ENCODE measurements at places on chromosomes 11 and 22. TPM values are rescaled to one million over a fixed set of nuclear protein-coding genes. Genes with fewer than 3 reads are reported as not detected.

Gene KCTD14
- total RNA-seq = 0.81 TPM

Gene OR8D4
- not detected for total RNA-seq

Gene KMT5B
- 36.7 TPM for total RNA-seq

Gene ARHGEF17
- 60.3 TPM for total RNA-seq

Gene KDELR3
- 19.7 TPM for total RNA-seq

Gene OR5AR1
- not detected for total RNA-seq

Gene OR5P2
- not detected for total RNA-seq

Gene FADS3
- total RNA-seq = 42.9 TPM

Gene SLCO2B1
- total RNA-seq = not detected

Gene DEUP1
- total RNA-seq = 0.27 TPM

Gene SYCE3
- total RNA-seq = not detected

DNA sequence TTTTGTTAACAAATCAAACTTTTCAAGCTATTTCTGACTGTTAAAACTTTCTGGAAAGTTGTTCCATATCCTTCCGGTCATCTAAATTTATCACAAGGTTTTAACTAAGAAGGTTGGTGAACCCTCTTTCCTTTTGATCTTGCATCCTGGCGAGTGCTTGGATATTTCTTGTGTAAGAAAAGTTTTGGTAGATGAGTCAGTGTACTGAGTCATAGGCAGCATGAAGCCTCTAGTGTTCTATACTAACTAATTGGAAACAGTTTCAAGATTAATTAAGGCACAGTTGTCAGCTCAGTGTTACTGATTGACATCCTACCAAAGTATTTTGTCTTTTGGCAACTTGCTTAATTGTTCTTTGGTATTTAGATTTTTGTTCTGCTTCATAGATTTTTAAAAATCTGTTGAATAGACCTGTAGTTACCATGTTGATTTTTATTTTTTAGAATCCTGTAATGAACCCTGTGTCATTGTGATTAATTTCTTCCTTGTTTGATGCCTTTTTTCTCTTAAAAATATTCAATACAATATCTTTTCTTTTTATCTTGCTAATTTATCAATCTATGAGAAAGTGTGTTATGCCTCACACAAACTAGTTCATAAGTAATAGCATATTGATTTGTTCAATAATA lies 38.0 kb downstream of the METTL15 start:
- no peak overlapping the region for H3K27ac ChIP-seq
- no peaks in the 10 kb centered on the region for H3K27me3 ChIP-seq
- no peaks in the 10 kb centered on the region for H3K4me1 ChIP-seq

DNA sequence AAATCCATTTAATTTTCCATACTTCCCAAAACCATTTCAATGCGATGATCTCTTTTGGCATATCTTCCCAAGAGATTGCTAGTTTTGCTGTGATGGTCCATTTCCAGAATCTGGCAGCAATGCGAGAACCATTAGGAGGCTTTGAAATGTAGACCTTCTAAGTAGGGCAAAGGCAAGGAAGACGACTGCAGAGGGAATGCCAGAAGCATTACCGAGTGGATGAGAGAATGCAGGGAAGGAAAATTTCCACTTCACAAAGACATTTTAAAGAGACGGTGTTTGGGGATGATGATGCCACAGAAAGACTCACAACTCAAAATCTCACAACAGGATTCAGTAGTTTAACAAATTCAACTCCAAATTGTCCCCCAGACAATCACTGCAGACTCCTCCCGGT lies 471 bp upstream of the CEP126 start:
- H3K27me3 ChIP-seq = no peaks in the 10 kb centered on the region
- DNase-seq = peak; percentile 2
- no peaks in the 10 kb centered on the region for H3K36me3 ChIP-seq
- H3K27ac ChIP-seq = no peak overlapping the region
- H3K4me3 ChIP-seq = peak overlapping the region; percentile 54
- peaks cover 3% of the 10 kb centered on the region for H3K4me1 ChIP-seq

DNA sequence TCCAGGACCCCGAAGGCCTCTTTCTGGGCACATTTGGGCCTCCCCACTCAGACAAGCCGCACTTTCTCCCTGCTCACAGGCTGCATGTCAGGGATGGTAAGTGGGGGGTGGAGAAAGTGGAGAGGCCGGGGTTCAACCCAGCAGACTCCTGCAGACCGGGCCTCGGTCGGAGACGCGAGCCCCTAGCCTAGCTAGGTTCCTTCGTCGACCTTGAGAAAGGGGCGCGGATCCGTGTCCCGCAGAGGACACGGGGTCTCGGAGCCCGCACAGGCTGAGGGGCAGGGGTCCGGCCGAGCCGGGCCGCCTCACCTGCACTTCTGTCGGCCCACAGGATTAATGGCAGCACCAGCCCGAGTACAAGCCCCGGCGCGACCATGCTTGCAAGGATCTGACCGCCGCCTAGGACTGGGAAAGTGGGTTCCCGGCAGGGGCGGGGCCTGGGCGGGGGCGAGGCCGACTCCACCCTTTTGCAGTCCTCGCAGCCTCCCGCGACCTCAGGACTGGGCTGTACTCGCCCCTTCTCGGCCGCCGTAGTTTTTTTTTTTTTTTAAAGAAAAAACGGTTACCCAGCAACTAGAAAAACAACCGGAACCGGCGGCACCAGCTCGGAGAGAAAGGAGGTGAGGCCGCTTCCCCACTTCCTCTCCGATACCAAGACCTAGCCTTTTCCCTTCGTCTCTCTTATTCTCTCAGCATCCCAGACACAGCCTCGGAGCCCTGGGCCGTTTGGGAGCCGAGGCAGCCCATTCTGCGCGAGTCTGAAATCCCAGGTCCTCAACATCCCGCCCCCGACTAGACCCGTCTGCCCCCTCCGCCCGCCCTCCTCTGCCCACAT lies at the start of the genes SIAE and SPA17:
Gene SIAE (minus strand): TSS at position 407 of the 835 bp plus-strand sequence. CDS start 31 bp downstream, at position 376.
Gene SPA17 (plus strand): TSS at position 572 of the 835 bp plus-strand sequence. CDS start 1,361 bp downstream, outside the sequence.
- H3K4me3 ChIP-seq = peak within 1 kb of the TSS; percentile 70
- peaks cover 4% of the 10 kb centered on the region for H3K4me1 ChIP-seq
- peaks cover 33% of the 10 kb centered on the region for H3K27me3 ChIP-seq
- no peak within 1 kb of the TSS for H3K27ac ChIP-seq
- DNase-seq = peak; percentile 94

DNA sequence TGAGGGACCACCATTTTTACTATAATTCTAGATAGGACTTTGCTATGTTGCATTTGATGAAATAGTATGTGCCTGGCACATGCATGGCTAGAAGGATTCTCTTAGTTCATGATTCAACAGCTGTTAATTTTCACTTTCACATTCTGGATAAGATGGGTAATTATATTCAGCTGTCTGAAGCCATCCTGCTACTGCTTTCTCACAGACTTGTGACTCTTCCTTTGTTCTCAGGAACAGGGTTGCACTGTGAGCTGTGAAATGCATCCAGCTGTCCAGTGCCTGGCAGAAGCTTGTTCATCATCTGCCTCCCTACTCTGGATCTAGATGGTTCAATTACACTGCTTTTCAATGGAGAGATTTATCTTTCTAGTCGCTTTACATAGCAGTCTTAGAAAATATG lies 610.1 kb upstream of the ANO5 start:
- H3K36me3 ChIP-seq = no peaks in the 10 kb centered on the region
- H3K27ac ChIP-seq = no peak overlapping the region
- H3K27me3 ChIP-seq = no peaks in the 10 kb centered on the region

GRCh38 chr11:35302398-35302797 lies 117.0 kb downstream of the SLC1A2 start:
- H3K27ac ChIP-seq = no peak overlapping the region
- H3K36me3 ChIP-seq = no peaks in the 10 kb centered on the region
- no peaks in the 10 kb centered on the region for H3K4me1 ChIP-seq
- no peak for DNase-seq
- H3K4me3 ChIP-seq = no peak overlapping the region

DNA sequence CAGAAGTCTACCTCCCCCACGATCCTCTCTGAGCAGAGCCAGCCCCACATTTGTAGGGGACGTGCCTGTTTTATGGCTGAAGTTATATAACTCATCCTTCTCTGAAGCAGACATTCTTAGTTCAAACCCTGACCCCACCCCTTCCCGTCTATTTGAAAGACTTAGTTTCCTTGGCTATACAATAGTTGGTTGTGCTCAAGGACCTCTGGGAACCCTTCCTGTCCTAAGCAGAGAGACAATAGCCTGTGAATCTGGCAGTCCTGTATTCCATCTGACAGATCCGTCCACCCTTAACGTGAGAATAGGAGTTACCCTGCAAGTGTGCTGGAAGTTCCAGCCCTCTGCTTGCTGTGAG lies 75.2 kb downstream of the MN1 start:
- H3K27me3 ChIP-seq = no peaks in the 10 kb centered on the region

- H3K27ac ChIP-seq = peak overlapping the region; percentile 32
- no peak overlapping the region for H3K4me3 ChIP-seq
- no peaks in the 10 kb centered on the region for H3K36me3 ChIP-seq
- no peaks in the 10 kb centered on the region for H3K27me3 ChIP-seq
Measured at GRCh38 chr11:117089685-117090084, 8.5 kb downstream of the SIK3 start.

- H3K4me1 ChIP-seq = peaks cover 21% of the 10 kb centered on the region
- H3K36me3 ChIP-seq = no peaks in the 10 kb centered on the region
- peak; percentile 47 for DNase-seq
- no peaks in the 10 kb centered on the region for H3K27me3 ChIP-seq
Measured at GRCh38 chr11:67270256-67271204, 4.3 kb downstream of the GRK2 start.

- H3K27me3 ChIP-seq = no peaks in the 10 kb centered on the region
- H3K27ac ChIP-seq = no peak overlapping the region
- no peak for DNase-seq
- H3K4me1 ChIP-seq = peaks cover 18% of the 10 kb centered on the region
Measured at GRCh38 chr22:42931421-42932196, 74.5 kb upstream of the ARFGAP3 start.

DNA sequence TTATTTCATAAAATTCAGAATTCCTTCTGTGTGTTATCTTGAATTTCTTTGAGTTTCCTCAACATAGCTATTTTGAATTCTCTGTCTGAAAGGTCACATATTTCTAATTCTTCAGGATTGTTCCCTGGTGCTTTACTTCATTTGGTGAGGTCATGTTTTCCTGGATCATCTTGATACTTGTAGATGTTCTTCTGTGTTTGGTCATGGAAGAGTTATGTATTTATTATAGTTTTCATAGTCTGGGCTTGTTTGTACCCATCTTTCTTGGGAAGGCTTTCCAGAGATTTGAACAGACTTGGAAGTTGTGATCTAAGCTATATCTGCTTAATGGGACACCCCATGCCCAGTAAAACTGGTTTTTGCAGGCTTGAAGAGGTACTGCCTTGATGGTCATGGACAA lies 149.6 kb downstream of the METTL15 start:
- no peaks in the 10 kb centered on the region for H3K4me1 ChIP-seq
- H3K36me3 ChIP-seq = no peaks in the 10 kb centered on the region
- H3K4me3 ChIP-seq = no peak overlapping the region
- H3K27ac ChIP-seq = no peak overlapping the region
- no peak for DNase-seq

- H3K4me3 ChIP-seq = no peak overlapping the region
- no peak overlapping the region for H3K27ac ChIP-seq
- H3K27me3 ChIP-seq = no peaks in the 10 kb centered on the region
- H3K36me3 ChIP-seq = no peaks in the 10 kb centered on the region
- H3K4me1 ChIP-seq = peaks cover 34% of the 10 kb centered on the region
Measured at GRCh38 chr22:17410576-17410975, 41.3 kb downstream of the CECR2 start.

- H3K36me3 ChIP-seq = no peaks in the 10 kb centered on the region
- no peak for DNase-seq
- H3K4me3 ChIP-seq = no peak overlapping the region
- peaks cover 22% of the 10 kb centered on the region for H3K27me3 ChIP-seq
- no peak overlapping the region for H3K27ac ChIP-seq
Measured at GRCh38 chr22:22111267-22111751, 128.7 kb upstream of the TOP3B start.

DNA sequence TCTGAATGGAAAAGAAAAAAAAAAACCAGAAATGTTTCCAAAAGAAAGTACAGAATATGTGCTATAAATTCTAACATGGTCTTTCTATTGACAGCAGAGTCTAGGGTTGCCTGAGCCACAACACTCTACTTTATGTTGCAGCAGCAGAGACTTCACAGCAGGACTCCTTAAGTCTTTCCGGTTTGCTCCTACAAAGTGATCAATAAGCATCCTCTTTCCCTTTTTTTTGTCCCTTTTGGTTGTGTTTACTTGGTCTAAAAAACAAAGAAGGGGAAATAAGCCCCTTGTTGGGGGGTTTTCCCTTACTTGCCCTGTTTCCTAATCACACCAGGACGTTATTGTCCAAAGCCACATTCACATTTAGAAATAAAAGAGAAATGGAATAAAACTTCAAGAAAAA lies 163.1 kb upstream of the MPPED2 start:
- H3K27me3 ChIP-seq = no peaks in the 10 kb centered on the region
- no peaks in the 10 kb centered on the region for H3K36me3 ChIP-seq
- no peak overlapping the region for H3K4me3 ChIP-seq

DNA sequence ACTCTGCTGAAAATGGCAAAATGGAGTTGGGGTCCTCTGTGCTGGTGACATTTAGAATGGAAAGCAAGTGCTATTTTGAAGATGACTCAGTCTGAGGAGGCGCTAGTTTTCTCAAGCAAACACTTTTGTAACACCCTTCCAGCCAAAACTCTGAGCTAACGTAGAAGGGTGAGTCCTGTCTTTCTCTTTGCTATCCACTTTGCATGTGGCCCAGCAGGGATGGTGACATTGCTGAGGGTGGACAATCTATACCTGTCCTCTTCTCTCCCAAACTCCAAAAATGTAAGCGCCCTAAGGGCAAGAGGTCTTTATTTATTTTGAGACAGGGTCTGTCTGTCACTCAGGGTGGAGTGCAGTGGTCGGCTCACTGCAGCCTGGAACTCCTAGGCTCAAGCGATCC lies 3.6 kb upstream of the KAT5 start:
- H3K27me3 ChIP-seq = peaks cover 4% of the 10 kb centered on the region
- H3K4me1 ChIP-seq = no peaks in the 10 kb centered on the region
- DNase-seq = no peak
- no peak overlapping the region for H3K27ac ChIP-seq
- no peak overlapping the region for H3K4me3 ChIP-seq
- H3K36me3 ChIP-seq = peaks cover 1% of the 10 kb centered on the region

DNA sequence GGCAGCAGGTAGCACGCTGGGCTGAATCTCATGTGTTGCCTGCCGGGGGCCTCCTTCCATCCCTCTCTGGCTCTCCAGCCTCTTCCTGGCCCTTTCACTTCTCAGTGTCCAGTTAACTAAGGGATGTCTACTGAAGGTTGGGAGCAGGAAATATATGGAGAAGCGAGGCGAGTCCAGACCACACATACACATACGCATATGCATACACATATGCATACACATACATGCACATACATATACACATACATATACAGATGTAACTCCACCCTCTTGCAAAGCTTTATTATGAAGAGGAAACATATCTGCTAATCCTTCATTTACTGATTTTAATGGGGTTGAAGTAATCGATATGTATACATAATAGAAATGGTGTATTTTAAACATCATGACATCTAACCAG lies 636.1 kb upstream of the CCDC179 start:
- H3K36me3 ChIP-seq = no peaks in the 10 kb centered on the region
- H3K27ac ChIP-seq = no peak overlapping the region

Measured in cardiac muscle cell (in vitro differentiated cells and primary cell).